ENCODE measurements at places on chromosomes 3 and 15.

DNA sequence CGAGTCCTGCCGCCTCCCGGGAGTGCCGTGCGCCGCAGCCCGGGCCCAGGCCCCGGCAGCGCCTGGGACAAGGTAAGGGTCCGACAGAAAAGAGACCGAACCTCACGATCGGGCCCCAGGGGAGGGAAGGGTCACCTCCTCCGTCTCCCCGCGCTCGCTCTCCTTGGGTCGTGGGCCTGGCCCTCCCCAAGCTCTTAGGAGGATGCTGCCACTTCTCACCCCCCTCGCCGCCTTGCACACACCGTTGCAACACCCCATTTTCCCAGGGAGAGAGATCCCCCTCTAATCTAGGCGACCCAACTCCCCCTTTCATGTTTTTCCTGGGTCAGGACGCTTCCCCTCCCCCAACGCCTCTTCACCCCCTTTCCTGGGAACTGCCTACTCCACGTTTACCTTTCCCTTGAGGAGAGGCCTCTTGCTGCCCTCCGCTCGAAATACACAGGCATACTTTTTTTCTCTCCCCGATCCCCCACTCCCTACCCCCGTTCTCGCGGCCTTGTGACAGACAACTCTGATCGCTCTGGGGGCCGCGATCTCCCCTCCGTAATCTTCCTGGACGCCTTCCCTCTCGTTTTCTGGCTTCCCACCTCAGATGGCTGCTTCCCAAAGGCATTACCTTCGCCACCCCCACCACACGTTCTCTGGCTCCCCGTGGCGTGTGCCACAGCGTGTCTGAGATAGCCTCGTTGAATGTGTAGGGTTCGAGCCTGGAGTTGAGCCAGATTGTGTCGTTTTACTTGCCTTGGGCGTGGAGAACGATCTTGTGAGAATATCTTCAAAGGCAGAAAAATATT is 688 bp downstream of the SETD5 start:
- no peak for DNase-seq

DNA sequence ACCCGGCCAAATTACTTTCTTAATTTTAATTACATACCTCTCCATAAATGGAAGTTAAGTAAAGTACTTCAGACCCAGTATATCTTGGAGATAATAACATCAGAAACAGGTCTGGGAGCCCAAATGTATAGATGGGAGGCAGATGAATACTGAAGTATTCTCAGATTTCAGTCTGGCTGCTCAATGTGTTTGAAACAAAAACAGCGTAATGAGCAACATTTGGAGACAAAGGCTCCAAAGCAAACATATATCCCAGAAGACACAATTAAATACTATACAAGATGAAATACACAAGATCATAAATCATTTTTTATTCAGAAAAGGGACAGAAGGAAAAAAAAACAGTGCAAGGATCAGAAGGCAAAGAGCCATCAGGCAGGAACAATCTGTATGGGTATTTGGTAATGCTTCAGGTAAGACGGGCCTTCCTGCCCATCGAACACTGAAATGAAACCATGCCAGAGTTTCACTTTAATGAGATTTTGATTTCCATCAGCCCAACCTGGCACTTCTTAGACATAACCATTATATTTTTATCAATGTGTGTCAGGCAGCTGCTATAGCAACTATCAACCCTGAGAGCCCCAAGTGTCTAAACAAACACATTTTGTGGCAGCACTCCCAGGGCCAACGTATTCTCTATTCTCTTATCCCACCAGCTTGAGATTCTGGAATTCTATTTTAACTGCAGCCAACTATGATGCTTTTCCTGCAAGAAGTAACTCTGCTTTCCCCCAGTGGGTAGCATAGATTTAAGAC is 210.8 kb downstream of the STT3B start:
- no peak for DNase-seq

DNA sequence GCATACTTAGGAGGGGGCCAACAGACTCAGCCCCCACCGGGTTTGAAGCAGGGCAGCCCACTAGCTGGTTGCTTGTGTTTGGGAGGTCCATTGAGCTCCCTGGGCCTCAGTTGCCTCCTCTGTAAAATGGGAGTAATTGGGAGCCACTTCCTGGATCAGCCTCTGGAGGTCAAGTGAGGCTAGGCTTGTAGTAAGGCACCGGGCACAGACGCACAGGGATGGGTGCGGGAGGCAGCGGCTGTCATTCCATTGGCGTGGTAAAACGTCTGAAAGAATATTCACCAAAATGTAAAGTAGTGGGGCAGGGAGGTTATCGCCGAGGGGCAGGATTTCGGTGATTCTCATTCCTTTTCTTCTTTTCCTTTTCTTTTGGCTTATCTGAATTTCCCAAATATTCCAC is 64.6 kb downstream of the TLE3 start:
- no peak for DNase-seq

DNA sequence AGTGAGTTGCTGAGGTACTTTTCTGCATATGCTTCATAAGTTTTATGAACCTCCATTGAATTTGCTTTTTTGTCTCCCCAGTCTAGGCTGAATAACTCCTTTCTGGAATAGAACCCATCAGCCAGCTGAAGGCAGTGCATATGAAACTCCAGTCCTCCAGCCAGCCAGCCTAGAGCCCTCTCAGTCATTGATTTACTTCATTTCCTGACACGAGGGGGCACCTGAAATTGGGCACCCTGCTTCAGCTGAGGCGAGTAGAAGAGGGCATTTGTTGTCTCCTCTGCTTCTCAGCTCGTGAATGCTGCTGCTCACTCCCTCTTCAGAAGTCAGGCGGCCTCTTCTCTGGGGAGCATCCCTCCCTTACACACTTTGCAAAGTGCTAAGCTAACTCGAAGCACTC is 32.5 kb downstream of the CHST2 start:
- DNase-seq, result no peak

DNA sequence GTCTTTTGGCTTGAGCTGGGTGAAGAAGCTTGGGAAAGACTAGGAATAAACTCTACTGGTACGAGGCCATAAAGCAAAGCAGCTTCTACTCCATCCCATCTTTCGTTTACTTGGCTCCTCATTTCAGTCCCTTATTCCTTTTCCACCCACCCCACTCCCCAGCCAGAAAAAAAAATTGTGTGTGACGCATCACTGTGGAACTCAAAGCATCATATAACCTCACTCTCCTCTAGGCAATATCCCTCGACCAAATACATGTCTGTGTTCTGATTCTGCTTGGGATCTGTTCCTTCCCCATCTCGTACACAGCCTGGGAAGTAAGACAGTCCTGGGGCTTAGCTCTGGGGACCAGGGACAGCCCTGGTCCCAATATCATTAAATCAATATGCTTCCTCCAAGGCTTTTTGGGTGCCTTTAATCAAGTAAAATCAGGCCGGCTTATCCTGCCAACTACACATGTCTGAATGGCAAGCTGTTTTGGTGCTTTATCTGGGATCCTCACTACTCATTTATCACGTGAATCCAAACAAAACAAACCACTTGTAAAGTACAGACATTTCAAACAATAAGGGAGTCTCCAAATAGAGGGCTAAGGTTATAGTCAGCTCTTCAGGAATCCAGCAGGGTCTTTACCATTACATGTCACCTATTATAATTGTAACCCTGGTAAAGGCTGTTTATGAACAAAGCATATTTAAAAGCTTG is 74.9 kb upstream of the ZBED2 start:
- peak; percentile 21 for DNase-seq

GRCh38 chr15:52795464-52796227 is 5.5 kb upstream of the ONECUT1 start:
- DNase-seq, result no peak

GRCh38 chr3:71086777-71087142 is 496.8 kb downstream of the FOXP1 start:
- DNase-seq, result no peak

- DNase-seq, result no peak
Observed at GRCh38 chr3:9727041-9727595, 4.4 kb upstream of the BRPF1 start.

- no peak for DNase-seq
Observed at GRCh38 chr3:7733933-7734332, 767.7 kb upstream of the LMCD1 start.

- DNase-seq, result no peak
Observed at GRCh38 chr15:95464509-95464908, 866.0 kb upstream of the NR2F2 start.

Measured in AG08395 (cell line).